ENCODE measurements at places on chromosomes 7 and 10.

- DNase-seq, result no peak
Observed at GRCh38 chr7:100824499-100825214, 2.7 kb downstream of the EPHB4 start.

- DNase-seq, result no peak
Observed at GRCh38 chr7:114785496-114785895, 136.4 kb upstream of the MDFIC start.

DNA sequence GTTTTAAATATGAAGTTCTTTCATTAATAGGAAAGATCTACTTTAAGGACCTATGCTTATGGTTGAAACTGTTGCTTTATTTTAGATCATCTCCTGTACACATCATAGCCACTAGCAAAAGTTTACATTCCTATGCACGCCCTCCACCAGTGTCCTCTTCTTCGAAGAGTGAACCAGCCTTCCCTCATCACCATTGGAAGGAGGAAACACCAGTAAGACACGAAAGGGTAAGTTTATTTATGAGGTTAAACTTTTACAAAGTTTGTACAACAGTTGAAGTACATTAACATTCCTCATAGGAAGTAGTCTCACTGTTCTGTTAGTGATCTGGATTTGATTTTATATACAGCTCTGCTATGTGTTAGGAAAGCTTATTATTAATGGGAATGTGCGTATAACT lies 16.9 kb downstream of the HBP1 start:
- DNase-seq, result no peak

- DNase-seq, result no peak
Observed at GRCh38 chr10:67664942-67665341, 31.1 kb downstream of the CTNNA3 start.

DNA sequence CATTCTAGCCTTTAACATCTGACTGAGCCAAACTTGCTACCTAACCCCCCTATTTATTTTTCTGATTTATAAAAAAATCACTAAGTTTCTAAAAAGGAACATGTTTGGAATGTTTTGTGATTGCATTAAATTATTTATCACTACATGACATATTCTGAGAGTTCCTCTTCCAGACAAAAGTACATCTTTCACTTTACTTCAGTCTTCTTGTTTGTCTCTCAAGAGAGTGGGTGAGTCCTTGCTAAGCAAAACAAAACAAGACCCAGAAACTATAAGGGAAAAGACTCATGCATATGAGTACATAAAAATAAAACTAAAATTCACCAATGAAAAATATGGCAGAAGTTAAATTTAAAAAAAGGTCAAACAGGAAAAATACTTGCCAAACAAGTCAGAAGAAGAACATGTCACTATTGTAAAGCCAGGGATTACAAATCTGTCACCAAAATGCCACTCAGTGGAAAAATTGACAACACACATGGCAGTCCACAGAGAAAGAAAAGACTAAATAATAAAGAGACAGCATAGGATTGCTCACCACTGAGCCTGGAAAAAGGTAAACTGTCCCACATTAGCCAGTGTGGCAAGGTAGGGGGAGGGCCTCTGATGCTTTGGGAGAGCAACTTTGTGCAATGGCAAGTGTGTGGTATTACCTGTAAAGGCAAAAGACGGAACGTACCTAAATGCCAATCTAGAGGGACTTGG lies 166.7 kb upstream of the ZNF32 start:
- DNase-seq, result no peak

DNA sequence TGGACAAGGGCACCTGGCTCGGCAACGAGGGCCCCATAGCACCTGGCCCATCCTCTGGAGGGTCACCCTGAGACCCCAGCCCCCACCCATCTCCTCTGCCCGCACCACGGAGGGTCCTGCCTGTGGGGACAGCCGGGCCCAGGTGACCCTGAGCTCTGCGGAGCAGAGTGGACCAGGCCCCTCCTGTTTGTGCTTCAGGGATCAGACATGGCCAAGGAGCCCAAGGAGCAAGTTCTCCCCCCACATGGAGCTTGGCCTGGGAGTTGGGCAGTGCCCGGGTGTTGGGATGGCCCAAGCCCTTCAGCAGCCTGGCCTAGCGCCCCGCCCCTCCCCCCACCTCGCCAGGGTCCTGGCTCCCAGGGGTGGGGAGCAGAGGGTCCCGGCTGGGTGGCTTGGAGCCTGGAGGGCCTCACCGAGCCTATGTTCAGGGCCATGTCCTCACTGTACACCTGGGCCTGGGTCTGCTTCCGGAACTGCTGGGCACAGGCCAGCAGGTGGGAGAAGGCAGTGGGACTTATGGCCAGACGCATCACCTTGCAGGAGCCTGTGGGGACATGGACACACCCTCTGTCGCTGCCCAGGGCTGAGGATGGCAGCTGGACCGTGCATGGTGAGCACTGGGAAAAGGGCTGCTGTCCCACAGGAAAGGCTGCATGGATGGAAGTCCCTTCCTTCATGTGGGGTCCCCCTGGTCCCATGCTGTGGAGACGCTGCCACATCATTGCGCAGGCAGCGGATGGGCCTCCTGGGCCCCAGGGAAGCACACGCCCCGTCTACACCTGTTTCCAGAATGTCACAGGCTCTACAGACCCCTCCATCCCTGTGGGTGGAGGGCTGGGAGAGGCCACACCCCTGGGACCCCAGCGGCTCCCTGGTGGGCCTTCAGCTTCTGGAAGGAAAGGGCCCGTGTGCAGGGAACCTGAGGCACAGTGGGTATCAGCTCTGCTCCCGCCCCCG lies 49.2 kb upstream of the NKX6-2 start:
- DNase-seq, result no peak

- DNase-seq, result no peak
Observed at GRCh38 chr10:122279725-122280141, 8.6 kb downstream of the BTBD16 start.

DNA sequence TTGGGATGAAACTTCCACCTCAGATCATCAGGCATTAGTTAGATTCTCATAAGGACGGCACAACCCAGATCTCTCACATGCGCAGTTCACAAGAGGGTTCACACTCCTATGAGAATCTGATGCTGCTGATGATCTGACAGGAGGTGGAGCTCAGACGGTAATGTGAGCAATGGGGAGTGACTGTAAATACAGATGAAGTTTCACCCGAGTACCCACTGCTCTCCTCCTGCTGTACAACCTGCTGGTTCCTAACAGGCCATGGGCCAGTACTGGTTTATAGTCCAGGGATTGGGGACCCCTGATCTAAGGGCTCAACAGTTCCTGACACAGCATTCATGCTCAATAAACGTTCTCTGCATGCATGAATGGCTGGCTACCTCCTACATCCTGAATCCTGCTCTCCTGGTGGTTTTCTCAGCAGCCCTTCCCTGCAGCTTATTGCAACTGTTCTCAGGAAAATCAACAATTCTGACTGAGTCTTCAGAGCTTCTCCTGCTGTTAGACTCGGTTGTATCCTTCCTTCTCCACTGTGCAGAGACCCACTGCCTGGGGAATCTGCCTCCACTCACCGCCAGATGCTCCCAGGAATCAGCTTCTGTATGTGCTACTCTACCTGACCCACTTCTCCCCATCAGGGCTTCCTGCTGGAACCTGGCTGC lies 17.4 kb downstream of the PDE6C start:
- DNase-seq, result no peak

GRCh38 chr7:108137040-108137439 lies 6.9 kb upstream of the LAMB4 start:
- DNase-seq, result no peak

- DNase-seq, result no peak
Observed at GRCh38 chr10:84798312-84798711, 469.9 kb downstream of the CCSER2 start.

GRCh38 chr7:122290476-122290875 lies 14.1 kb downstream of the FEZF1 start:
- no peak for DNase-seq

GRCh38 chr7:44068054-44068453 lies 2.7 kb upstream of the PGAM2 start:
- no peak for DNase-seq

DNA sequence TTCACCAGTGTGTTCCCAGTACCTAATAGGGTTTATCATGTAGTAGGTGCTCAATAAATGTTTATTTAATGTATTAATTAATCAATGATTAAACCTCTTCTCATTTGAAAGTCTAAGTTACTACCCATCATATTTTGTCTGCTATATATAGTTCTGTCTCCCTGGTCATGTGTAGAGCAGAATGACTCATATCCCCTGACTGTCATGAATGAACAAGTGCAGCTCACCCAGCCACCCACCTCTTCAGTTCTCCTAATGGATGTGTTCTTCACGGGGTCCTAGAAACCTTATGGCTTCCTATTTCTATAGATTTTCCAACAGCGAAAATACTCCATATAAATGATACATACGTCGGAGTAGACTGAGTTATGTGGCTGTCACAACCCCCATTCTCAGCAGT lies 64.5 kb downstream of the HIF1AN start:
- no peak for DNase-seq

- DNase-seq, result no peak
Observed at GRCh38 chr7:23863209-23863787, 153.3 kb downstream of the STK31 start.
